Activated CD8-positive, alpha-beta T cell treated with anti-CD3 and anti-CD28 coated beads, Interleukin-2, amount 10 ng/mL, durations not matched to agents 7 days and 5 days (primary cell): ENCODE measurements at places on chromosomes 6 and 20.

DNA sequence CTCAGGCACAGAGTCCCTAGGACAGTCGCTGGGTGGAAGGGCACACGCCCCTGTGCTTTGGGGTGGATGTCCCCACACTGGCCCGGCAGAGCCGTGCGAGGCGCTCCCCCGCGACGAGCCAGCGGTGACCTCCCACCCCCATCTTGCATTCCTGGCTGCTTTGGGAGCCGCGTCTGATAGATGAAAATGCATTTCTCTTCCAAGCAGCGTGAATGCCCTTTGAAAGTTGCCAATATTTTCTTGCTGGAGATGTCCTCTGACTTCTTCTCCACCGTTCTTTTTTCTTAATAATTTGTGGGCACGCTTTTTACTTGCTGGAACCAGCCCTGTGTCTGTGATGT lies 29.9 kb downstream of the COL20A1 start:
- DNase-seq = no peak

GRCh38 chr20:48962976-48963771 lies 41.7 kb downstream of the ARFGEF2 start:
- DNase-seq = no peak

DNA sequence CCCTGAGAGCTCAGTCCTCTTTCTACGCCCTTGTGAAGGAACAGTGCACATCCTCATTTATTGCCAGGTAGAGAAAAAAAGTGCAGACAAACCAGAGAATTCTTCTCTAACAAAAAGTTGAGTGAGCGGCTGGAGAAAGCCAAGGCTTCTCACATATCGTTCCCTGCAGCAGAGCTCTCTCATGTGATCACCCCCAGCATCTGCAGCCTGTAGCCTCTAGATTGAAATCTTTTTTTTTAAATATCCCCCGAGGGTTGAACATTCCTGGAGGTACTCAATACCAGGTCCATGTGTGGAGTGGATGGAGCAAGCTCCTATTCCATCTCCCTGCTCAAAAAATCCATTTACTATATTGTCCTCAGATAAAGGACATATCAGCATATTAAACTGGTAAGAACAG lies 22.9 kb upstream of the ZNF133 start:
- DNase-seq = no peak

DNA sequence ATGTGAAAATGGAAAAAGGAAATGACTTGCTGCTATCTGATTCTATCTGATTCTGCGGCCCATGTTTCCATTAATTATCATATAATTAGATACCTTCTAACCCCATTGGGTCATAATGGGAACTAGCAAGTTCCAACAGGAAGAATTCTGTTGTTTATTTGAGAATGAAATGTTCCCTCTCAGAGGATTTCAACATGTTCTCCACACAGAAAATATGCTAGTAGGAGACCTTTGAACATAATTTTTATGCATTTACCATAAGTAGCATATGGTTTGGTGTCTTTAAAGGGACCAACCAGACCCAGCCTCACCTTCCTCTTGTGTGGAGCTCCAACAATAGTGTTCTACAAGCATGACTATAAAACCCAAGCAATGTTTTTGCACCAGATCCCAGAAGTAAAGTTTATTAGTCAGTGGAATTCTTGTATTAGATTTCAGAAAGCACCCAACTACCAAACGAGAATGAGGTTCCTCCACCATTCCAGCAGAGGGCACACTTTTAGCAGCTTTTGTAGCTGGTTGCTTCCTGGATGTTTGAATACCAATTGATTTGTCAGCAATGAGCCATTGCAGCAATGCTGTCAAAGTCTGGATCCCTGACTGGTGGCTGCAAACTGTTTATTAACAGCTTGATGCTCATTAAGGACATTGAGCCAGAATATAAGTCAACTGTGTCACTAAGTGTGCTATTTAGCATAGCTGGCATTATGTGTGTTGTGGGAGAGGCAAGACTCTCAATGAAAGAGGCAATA lies 143.6 kb upstream of the GJE1 start:
- peak; percentile 45 for DNase-seq

GRCh38 chr6:87059943-87060342 lies 35.0 kb downstream of the CGA start:
- DNase-seq = no peak

DNA sequence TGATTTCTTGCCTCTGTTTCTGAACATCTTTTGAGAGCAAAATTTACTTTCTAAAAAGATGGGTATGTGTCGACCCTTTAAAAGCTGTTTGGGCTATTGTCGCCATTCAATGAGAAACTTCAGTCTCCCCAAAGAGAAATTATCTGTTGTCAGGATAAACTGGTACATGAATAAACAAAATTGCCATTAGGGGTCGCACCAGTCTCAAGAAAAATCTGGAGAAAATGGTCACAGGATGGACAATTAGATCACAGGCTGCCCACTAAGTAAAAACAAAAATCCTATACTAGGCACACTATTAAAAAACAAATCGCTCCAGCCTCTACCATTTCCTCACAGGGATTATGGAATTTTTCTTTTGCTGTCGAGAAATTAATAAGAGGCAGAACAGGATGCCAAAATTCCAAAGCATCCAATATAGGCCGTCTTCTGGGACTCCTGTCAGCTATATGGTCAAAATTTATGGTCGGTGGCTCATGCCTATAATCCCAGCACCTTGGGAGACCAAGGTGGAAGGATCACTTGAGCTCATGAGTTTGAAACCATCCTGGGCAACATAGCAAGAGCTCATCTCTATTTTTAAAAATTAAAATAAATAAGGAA lies 5.5 kb upstream of the HLA-E start:
- peak; percentile 65 for DNase-seq

DNA sequence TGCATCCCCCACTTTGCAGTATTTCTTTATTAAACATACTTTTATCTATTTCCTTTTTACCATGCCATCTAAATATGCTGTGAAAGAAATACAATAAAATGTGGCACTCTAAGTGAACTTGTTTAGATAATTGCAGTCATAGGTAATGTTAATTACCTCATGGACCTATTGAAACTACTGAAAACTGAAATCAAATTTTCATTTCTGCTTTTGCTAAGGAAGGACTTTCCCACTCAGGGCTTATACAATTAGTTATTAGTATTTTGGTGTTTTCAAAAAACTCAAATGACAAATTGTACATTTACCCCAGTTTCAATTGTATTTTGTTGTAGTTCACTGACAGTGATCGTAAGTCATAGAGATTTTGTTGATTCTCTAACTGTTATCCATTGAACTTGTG lies 88.4 kb downstream of the ID4 start:
- no peak for DNase-seq

GRCh38 chr6:38943964-38944363 lies 104.6 kb upstream of the GLP1R start:
- no peak for DNase-seq

GRCh38 chr6:151738267-151738666 lies 69.2 kb upstream of the ESR1 start:
- DNase-seq = no peak

DNA sequence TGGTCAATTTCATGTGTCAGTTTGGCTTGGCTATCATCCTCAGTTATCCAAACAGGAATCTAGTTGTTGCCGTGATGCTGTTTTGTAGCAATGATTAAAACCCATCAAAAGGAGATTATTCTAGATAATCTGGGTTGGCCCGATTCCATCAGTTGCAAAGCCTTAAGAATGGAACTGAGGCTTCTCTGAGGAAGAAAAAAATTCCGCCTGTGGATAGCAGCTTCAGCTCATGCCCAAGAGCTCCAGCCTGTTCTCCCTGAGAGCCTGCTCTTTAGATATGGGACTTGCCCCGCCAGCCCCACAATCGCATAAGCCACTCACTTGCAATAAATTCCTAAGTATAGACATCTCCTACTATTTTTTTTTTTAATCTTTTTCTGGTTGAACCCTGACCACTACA lies 61.5 kb downstream of the SEL1L2 start:
- DNase-seq = no peak

DNA sequence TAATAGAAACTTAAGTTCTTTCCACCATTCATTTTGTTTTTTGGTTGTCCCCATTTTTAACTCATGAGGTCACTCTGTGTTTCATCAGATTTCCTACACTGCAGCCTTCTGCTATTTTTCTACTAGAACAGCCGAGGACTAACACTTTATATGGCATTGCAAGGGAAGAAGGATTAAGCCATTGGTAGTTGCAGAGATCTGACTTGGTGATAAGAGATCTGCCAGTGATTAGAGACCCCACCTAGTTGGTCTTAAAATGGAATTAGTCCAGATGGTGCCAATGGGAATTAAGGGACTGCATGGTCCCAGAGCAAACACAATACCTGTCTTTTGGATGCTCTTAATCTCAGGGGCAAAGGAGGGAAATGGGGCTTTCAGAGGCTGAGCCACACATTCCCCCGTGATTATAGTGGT lies 125.5 kb upstream of the TMEM170B start:
- no peak for DNase-seq

DNA sequence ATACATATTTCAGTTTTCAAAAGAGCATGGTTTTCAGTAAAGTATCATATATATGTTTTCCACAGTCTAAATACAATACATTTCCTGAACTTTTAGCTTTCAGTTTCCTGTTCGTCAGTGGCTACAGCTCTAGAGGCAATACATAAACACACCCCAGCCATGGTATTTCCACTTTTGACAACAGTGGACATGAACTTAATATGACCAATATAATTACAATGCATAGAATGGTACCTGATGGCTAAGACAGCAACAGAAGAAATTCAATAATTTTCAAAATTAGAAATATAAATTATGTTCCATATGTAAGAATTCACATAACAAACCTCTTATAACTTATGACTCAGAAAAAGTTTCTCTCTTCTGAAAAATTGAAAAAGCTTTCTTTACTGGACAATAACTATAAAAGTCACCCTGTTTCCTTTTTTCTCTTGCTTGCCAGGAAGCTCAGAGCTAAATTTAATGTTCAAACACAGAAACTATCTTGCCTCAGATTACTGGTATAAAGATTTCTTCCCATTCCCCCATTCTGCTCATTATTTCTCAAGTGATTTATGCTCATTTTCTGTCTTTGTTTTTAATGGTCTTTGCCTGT lies 19.2 kb downstream of the FKBP5 start:
- DNase-seq = no peak

DNA sequence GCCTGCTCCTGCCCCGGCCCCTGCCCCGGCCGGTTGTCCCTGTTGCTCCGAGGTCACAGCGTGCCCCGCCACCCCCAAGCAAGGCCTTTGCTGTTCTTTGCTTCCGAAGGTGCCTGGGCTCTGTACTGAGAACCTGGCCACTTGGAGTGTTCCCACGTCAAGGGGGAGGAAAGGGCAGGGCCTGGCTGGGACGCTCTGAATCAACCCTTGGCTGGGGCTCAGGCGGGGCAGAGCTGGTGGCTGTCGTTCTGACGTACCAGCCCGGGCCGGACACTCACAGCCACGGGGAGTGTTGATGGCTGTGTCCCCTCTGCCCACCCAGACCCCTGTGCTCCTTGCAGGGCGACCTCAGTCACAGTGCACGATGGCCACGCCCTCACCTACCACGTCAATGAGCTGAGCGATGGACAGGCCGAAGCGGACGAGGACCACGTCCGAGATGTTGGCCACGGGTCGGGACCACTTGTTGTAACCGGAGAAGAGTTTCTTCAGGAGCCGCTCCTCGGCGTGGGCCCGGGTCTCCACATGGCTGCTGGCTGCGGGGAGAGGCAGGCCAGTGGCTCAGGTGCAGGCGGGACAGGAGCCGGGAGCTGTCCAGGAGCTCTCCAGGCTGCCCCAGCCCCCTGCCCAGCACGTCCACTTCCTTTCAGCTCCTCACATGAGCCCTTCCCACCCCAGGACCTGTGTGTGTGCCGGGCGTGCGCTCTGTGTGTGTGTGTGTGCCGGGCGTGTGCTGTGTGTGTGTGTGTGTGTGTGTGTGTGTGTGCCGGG lies 1.8 kb downstream of the CHRNA4 start:
- DNase-seq = no peak

- no peak for DNase-seq
These were observed 4.0 kb downstream of the PKIG start for GRCh38 chr20:44586289-44586911.

- no peak for DNase-seq
These were observed 142.1 kb upstream of the IMPG1 start for GRCh38 chr6:76214546-76214945.

GRCh38 chr6:163232015-163232523 lies 182.4 kb upstream of the QKI start:
- DNase-seq = no peak

GRCh38 chr6:134732763-134733162 lies 217.1 kb downstream of the ALDH8A1 start:
- DNase-seq = no peak

GRCh38 chr6:33008944-33009861 lies at the start of gene HLA-DOA:
HLA-DOA (minus strand) TSS chr6:33009591.
- peak; percentile 74 for DNase-seq

DNA sequence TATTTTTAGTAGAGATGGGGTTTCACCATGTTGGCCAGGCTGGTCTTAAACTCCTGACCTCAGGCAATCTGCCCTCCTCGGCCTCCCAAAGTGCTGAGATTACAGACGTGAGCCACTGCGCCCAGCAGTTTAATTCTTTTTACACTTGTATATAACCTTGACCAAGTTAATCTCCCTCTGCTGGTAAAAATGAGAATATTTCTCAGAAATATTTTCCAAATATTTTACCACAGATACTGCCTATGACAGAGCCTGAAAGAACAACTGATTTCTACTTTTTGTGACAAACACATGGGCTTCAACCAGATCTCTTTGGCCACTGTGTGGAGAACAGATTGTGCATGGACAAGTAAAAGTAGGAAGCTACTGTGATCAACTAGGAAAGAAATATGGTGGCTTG lies 21.2 kb upstream of the NHSL1 start:
- DNase-seq = no peak

GRCh38 chr6:90106449-90106848 lies 190.2 kb downstream of the BACH2 start:
- DNase-seq = no peak

DNA sequence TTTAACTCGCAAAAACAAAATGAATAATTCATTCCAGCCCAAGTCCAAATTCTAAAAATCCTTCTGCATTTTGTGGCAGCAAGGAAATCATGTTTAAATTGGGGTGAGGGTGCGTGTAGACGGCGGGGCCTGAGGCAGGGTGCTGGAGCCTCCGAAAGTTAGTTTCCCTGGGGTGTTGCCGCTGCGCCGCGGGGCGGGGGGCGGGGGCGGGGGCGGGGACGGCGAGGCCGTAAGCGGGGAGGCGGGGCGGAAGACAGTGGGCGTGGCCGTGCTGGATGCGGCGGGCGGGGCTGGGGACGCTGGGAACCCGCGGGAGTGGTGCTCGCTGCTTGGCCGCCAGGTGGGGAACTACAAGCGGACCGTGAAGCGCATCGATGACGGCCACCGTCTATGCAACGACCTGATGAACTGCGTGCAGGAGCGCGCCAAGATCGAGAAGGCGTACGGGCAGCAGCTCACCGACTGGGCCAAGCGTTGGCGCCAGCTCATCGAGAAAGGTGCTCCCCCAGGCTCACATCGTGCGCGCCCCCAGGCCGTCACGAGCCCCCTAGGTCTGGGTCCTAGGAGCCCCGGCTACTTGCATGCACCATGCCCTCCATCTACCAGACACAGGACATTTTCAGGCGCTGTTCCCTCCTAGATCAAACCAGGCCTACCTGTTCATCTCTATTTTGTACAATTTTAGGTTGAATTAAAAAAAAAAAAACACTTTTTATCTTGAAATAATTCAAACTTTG lies 29.0 kb downstream of the SPDEF start:
- DNase-seq = peak; percentile 97

GRCh38 chr6:116530436-116530835 lies 15.0 kb downstream of the TRAPPC3L start:
- DNase-seq = no peak
